NCI-H446 treated with DMSO at 0.1 percent for 48 hours (cell line): ENCODE measurements at places on chromosomes 3 and 15.

DNA sequence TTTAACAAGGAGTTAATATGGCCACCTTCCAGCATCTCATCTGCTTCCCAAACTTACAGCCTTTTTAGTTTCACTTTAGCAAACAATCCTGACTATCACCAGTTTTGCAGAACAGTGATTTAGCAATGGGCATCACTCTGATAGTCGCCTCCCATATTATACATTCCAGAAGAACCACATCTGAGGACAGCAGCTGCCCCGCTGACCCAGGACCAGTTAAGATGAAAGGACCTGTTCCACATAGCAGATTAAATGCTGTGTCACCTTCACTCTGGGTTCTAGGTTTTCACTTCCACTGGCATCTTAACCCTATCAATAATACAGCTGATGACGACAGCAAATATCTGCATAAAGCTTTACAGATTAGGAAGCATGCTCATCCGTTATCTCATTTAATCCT lies 99.8 kb downstream of the TRIM69 start:
- DNase-seq = no peak

- no peak for DNase-seq
Measured at GRCh38 chr15:70342554-70343548, 245.1 kb upstream of the TLE3 start.

- peak; percentile 8 for DNase-seq
Measured at GRCh38 chr3:174335910-174336309, 523.2 kb upstream of the NAALADL2 start.

DNA sequence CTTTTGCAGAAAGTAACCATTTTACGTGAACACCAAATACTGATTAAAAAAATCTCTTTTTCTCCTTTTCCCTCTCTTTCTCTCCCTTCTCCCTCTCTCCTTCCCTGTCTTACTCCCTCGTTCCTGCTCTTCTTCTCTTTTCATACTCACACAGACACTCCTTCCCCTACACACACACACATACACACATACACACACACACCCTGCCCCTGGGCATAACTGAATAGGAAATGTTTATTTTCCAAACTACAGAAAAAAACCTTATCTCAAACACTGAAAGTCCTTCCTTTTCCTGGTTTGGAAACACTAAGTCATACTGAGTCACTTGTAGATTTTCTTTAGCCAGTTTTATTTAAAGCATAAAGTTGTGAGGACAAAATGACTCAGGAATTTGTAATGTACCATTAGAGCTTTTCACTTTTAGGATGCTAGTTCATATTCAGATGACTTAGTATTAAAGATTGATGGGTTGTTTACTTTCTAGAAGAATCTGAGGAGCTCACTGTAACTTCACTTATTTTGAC lies 62.4 kb downstream of the MBNL1 start:
- no peak for DNase-seq

- DNase-seq = no peak
Measured at GRCh38 chr15:50418041-50418583, 6.1 kb upstream of the USP8 start.

GRCh38 chr3:167437428-167438139 lies 36.3 kb downstream of the SERPINI2 start:
- DNase-seq = no peak

- no peak for DNase-seq
Measured at GRCh38 chr3:145427355-145427754, 733.6 kb downstream of the PLOD2 start.

- DNase-seq = no peak
Measured at GRCh38 chr15:68842958-68843357, 22.3 kb upstream of the ANP32A start.
